B cell (primary cell): ENCODE measurements at places on chromosomes 13 and 19. TPM values are rescaled to one million over a fixed set of nuclear protein-coding genes. Genes with fewer than 3 reads are reported as not detected.
A peak's percentile ranks its signal among the peaks of the same experiment; 100 is the strongest.

- no peak for DNase-seq
Observed at GRCh38 chr19:16372065-16372915, 47.7 kb downstream of the KLF2 start.

The NDUFB7 gene
- polyA plus RNA-seq, result 86.3 and 168 TPM in 2 replicates

DNA sequence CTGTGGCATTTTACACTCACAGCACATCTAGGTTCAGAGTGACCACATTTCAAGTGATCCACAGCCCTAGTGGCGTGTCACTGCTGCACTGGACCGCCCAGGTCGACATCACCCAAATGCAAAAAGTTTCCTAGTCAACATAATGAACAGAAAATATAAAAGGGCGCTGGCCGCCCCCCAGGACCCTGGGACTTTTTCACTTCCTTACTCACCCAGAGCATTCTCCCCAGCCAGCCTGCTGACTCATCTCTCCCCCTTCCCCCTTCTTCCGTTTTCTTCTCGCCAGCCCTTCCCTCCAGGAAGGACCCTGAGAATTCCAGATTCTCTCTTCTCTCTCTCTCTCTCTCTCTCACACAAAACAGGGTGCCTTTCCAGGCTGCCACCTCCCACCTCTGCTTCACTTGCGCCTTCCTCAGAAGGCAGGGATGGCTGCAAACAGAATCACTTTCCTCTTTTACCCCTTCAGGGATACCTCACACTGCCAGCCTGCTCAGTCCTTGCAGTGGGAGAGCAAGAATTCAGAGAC, 21.0 kb upstream of the GRWD1 start:
- DNase-seq, result no peak

GRCh38 chr19:46016426-46017094, 6.3 kb downstream of the PGLYRP1 start:
- DNase-seq, result peak; percentile 85

The C5AR1 gene
- 3.1 and 4.1 TPM in 2 replicates for polyA plus RNA-seq

The FCGBP gene
- 5.7 and 11.3 TPM in 2 replicates for polyA plus RNA-seq

- no peak for DNase-seq
Observed at GRCh38 chr19:11989112-11989456, 24.2 kb downstream of the ZNF763 start.

GRCh38 chr19:2246801-2247361, 2.2 kb upstream of the AMH start:
- DNase-seq, result no peak

GRCh38 chr19:45667620-45668341, at the start of gene GIPR:
Gene GIPR, plus strand, starts transcription at chr19:45668221. Its CDS starts 1,300 bp downstream, at chr19:45669521.
- DNase-seq, result peak; percentile 46

The VSTM1 gene
- polyA plus RNA-seq, result 0.58 and 0.82 TPM in 2 replicates
